ENCODE measurements at places on chromosomes 3 and 15.

DNA sequence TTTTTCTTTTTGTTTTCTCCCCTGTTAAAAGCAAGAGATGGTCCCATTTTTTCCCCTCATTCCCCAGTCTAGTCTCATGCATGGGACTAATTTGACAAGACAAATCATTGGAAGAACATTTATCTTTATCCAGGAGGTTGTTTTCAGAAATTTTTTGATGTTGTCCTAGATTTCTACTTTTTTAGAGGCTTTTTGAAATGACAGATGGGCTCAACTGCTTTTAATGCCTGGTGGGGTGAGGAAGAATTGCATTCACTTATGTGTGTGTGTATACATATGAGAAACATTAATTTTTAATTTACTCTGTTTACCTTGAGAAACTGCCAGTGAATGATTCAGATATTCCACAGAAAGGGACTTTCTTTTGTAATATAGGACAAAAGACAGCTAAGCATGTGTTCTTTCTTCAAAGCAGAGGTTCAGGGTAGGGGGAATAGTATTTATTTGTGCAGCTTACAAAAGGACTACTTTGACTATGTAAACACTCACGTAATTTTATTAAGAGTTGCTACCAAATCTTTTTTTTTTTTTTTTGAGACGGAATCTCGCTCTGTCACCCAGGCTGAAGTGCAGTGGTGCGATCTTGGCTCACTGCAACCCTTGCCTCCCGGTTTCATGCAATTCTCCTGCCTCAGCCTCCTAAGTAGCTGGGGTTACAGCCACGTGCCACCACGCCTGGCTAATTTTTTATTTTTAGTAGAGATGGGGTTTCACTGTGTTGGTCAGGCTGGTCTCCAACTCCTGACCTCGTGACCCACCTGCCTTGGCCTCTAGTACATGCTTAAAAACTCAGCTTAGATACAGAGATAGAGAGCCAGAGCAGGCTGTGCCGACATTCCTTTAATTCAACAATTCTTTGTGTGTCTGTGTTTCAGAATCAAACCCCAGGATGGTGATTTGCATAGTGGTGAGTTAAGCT, 130.1 kb upstream of the RARB start:
- peak; percentile 51 for DNase-seq

- no peak for DNase-seq
These were observed 46.7 kb downstream of the ALCAM start for GRCh38 chr3:105413343-105413887.

DNA sequence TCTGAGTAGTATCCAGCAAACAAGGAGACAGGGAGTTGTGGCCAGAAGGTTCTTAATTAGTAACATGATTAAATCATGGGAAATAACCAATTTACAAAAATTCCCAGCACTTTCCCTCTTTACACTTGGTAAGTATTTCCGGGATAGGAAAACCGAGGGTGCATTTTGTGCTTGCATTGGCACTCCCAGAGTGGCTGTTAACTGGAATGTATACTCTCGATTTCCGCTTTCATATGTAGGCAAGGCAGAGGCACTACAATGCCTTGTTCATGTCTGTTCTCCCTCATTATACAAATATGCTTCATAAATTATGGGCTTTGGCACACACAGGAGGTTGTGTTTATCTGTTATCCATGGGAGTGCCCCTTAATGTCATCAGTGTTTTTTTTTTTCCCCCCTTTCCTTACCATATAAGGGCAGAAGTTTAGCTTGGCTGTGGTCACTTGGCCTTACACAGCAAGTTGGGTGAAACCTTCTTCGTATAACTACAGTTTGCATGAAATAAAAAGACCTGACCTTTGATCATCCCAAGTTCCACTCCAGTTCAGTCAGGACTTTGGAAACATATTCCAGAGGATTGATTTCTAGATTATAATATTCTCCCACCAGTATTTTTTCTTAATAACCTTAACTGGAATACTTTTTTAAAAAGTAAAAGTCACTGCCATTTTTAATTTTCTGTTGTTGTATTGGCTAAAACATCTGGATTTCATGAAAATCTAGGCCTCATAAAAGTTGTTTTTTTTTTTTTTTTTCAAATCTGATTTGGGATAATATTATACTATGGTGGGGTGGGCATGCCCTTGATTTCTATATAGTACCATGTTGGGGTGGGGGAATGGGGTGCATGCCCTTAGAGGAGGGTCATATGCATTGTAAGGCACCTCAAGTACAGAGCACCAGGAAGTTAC, 8.9 kb downstream of the TPM1 start:
- peak; percentile 73 for DNase-seq

DNA sequence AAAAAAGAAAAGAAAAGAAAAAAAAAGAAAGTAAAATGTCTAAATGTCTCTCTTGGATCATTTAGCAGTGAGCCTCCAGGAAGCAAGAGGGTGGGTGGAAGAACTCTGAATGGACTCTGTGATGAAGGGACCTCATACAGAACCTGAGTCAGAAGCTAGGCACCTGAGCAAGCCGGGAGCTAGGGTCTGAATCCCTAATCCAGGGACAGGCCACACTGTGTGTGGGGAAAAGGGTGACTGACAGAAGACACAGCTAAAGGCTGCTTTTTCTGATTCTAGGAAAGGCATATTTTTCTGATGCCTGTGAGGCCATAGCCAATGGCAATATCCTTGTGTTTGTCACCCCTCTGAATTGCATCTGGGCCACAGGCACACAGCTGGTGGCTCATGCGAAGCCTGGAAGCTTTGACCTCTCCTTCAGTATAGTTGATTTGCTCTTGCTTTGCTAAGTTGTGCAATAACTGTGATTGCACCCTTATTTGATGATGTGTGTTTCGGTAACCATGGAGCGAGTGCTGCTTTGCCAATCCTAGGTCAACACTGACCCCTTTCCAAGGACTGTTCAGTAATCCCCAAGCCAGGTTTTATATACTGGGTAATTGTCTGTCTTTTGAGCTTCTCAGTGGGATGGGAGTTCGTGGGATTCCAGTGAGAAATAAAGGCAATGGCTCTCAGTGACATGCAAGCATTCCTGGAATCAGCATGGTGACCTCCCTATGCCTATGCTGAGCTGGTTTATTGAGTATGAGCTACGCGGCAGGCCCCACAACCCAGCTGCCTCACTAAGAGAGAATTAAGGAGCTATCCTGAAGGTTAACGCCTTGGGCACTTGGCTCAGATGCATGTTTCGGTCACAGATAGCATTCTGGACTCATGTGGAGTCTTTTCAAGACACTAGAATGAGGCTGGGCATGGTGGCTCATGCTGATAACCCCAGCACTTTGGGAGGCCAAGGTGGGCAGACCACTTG, 49.0 kb upstream of the OSBPL11 start:
- DNase-seq = no peak

- DNase-seq = no peak
These were observed 2.9 kb downstream of the UCN2 start for GRCh38 chr3:48560648-48561018.

DNA sequence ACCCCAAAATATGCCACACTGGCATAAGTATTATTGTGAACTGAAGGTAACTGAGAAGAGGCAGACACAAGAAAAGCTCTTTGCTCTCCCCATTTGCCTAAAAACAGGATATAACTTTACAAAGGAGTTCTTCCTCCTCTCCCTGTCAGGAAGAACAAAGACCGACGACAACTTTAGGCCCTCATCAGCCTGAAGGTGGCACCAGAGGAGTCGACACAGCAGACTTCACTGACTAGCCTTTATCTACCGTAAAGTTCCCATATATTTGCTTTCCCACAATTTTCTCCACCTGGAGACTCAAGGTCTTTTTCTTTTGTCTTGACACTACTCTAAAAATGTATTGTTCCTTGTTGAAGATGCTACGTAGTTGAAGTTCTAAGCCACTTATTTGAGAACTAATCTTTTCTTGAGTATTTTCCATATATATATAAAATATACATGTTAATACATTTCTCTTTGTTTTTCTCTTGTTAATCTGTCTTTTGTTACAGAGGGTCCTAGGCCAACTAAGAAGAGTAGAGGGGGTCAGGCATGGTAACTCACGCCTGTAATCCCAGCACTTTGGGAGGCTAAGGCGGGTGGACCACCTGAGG, 16.2 kb upstream of the XIRP1 start:
- DNase-seq = peak; percentile 55

GRCh38 chr15:89400116-89400781, 65.6 kb upstream of the POLG start:
- no peak for DNase-seq

DNA sequence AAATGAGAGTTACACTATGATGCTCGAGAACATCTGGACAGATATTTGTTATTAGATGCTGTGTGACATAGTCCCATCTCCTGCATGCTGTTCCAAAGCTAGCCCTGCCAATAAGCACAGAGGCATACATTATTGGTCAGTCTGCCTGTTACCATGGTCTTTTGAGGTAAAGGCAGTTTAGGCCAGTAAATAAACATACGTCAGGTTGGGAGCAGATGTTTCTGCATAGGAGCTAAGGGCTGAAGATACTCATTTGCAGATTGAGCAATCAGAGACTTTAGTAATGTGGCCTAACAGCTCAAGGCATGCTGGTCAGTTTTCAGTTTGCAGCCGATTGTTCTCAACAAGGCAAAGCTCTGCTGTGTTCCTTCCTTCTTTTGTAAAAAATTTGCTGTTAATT, 192.9 kb downstream of the ADAMTSL3 start:
- peak; percentile 34 for DNase-seq

GRCh38 chr3:187669675-187670504, at the start of gene SST:
TSS of gene SST (minus strand) at chr3:187670394. CDS start at chr3:187670291, 103 bp downstream.
- peak; percentile 49 for DNase-seq

DNA sequence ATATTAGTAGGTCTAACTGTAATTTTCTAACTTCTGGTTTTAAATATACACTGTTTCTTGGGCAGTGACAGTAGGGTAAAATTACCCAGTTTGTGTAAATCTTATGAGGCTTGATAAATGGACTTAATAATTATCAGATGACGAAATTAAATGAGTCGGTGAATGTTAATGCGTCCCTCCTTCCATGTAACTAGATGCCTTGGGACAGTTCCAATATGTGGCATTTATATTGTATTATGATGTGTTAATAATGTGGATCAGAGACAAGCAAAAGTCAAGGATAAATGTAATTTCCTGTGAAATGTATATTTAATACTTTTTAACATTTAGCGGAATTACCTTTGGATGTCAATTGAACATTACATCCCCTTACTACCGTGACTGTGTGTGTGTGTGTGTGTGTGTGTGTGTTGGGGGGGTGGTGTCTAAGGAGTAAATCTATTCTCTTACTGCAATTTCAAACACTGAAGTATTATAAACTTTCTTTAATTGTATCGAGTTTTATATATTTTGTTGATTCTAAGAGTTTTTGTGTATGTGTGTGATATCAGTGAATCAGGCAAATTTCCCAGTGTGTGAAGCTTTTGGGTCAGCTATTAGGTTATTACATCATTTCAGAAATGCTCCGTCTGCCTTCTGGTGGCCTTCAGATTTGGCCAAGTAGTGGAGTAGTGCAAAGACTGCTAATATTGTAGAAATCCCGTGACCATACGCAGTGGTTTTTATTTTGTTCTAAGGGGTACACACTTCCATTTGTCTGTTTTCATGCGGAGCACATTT, 50.1 kb downstream of the CNTN4 start:
- no peak for DNase-seq

- peak; percentile 80 for DNase-seq
These were observed 16.6 kb upstream of the LRRK1 start for GRCh38 chr15:100902436-100903167.

- no peak for DNase-seq
These were observed 176.6 kb upstream of the TRIM42 start for GRCh38 chr3:140501061-140501769.

DNA sequence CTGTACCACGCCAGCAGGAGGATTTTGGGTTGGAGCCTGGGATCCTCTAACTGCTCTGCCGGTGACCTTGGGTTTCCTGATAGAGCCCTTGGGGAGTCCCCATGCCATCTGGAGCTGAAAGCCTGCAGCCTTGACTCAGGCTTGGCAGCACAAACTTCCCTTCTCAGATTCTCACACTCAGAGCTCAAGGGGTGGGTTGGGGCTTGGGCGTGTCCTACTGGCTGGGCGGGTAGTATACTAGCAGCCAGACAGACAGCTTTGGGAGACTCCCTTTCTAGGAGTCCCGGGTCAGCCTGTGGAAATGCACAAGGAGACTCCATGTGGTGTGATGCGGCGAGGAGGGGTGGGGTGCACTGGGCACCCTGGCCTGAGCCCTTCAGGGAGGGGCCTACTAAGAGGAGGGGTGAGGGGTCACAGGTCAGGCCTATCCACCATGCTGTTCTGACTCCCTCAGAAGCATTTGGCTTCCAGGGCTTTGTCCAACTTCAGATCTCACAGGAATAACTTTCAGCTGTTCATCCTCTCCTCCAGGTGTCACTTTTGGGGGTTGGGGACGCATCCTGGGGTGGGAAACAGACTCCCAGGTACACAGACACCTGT, 21.6 kb upstream of the PLXNA1 start:
- DNase-seq = peak; percentile 14

- no peak for DNase-seq
These were observed 76.4 kb downstream of the SPSB4 start for GRCh38 chr3:141127344-141128125.

DNA sequence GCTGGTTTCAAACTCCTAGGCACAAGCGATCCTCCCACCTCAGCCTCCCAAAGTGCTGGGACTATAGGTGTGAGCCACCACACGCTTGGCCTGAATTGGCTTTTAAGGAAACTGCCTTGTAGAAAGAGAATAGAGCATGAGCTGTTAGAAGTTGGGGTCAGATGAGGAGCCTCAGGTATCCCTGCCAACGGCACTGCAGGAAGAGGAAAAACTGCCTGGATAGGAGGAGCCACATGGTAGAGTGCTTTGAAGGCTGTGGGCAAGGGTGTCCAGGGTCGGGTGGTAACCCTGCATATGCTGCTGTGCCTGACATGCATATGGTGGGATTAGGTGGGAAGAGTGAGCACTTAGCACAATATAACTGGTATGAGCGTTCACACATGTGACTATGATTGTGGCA, 55.0 kb downstream of the BSN start:
- no peak for DNase-seq
